Stimulated activated CD4-positive, alpha-beta T cell treated with anti-CD3 and anti-CD28 coated beads, Interleukin-1b, Interleukin-23, amount 100 ng/mL, for 48 hours (primary cell): ENCODE measurements at places on chromosomes 16 and 17.

- DNase-seq, result no peak
Measured at GRCh38 chr17:74471341-74471740, 4.9 kb downstream of the CD300A start.

DNA sequence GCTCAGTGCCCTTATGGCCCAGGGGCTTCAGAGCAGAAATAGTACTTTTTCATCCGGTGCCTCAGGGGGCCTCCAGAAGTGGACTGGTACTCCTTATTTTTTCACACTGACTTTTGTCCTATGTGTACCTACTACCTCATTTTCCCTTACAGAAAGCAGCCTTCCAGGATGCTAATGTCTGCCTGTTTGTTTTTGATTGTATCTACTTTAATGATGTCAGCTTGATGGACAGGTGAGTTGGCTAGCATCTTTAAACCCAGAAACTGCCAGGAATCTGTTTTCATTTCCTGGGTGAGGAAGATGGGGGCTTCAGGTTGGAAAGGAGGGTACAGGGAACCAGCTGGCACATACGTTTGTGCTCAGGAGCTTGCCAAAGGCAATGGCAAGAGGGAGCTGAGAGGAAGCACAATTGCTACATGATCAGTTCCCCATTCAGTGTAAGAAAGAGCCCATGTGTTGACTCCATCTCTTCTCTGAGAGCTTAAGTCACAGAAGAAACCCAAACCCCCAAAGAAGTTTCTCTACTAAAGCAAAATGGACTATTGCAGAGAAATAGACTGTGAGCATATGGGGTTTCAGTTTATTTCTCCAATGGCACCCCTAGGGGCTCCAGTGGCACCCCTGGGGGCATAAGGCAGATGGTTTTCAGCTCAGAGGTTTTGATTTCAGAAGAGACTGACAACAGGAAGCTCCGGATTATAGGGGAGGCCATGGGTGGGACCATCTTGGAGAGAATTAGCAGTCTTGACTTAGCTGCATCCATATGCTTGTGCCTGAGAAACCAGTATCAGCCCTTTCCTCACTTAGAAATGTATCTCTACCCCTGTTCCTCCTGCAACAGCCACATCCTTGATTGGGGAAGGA lies 16.3 kb downstream of the LIG3 start:
- DNase-seq, result no peak

- no peak for DNase-seq
Measured at GRCh38 chr17:66978514-66979061, 14.1 kb downstream of the CACNG4 start.

DNA sequence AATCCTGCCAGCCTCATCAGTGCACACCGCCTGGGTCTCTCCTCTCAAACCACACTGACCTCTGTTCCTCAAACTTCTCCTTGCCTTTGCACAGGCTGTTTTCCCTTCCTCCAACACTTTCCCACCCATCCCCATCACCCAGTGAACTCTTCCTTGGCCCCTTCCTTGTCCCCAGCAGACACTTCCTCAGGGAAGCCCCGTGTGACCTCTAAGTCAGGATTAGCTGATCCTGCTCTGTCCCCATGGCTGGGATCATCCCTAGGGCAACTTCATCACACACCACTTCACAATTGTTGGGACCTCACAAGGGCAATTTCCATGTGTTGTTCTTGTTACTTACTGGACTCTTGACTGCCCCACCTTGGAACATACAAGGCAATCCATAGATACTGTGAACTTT lies 67.8 kb downstream of the WSB1 start:
- DNase-seq, result no peak
